Upper lobe of right lung (tissue), 1 donor: ENCODE measurements at places on chromosomes 11 and 22. TPM values are rescaled to one million over a fixed set of nuclear protein-coding genes. Genes with fewer than 3 reads are reported as not detected.

The TTC36 gene
- 1.9 TPM for total RNA-seq

The MIOX gene
- not detected for total RNA-seq

The CCDC157 gene
- total RNA-seq: 2.7 TPM

The GRM5 gene
- total RNA-seq: 0.06 TPM

The CSRP3 gene
- total RNA-seq: not detected

The SLC25A45 gene
- total RNA-seq: 11.5 TPM

The GAL gene
- not detected for total RNA-seq

The F2 gene
- total RNA-seq: not detected

DNA sequence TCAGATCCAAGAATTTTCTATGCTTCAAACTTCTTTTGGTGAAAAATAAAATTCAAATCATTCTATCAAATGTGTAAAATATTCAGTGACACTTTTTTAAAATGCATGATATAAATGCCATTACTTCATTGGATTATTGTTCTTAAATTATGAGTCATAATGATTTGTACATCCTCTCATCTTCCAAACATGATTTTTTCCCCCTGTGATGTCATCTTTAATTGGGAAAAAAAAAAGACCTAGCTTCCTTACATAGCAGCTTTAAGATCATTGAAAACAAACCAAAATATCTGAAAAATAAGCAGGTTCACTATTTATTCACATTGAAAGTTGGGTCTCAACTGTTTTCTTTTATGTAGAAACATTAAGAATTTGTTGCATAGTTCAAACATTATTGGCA lies 1549.4 kb downstream of the LRRC4C start:
- no peak for DNase-seq

DNA sequence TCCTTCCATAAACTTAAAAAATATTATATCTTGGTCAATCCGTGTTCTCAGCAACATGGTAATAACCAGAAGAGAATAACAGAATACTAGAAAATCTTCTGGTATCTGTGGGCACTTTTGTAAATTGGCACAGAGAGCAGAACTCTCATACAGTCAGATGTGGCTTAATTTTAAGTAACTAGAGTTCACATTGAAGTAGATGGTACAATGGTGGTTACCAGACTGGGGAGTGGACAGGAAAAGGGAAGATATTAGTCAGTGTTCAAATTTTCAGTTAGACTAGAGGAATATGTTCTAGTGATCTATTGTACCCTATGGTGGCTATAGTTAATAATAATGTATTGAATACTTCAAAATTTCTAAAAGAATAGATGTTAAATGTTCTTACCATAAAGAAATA lies 6.9 kb downstream of the OR52H1 start:
- no peak for DNase-seq

DNA sequence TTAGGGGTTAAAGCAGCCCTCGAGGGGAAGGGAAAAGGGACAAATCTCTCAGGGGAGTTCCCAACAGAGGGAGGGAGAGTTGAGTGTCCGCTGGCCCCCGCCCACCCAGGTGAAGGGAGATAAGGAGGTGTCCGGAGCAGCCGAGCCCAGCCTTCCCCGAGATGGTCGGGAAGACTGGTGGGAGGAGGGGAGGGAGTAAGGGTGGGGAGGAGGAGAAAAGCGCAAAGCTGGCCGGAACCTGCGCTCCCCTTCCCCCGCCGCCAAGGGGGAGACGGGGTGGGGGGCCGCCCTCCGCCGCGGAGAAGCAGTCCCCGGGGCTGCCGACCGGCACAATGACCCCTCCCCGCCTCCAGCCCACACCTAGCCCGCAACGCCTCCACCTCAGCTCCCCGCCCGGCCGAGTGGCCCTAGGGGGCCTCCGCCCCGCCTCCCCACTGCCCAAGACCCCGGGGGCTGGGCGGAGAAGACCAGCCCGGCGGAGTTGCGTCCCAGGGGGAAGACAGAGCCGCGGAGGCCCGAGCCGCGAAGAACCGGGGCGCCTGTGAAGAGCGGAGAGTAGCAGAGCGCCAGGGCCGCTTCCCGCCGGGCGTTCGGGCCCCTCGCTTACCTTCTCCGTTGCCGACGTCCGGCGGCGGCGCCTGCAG lies 479 bp downstream of the RSF1 start:
- peak; percentile 76 for DNase-seq

DNA sequence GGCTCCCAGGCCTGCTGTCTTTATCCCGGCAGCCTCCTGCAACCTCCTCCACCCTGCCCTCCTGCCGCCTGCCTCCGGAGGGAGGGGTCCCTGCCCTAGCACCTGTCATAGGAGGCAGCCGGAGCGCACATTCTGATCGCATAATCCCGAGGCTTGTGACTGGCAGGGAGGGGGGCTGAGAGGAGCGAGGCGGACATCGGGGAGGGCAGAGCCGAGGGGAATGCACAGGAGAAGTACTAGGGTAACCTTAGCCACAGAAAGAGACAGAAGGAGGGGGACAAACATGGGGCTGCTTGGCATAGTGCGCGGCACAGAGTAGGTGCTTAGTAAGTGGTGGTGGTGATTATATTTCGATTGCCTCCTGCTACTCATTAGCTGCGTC lies 9.2 kb upstream of the ALX4 start:
- DNase-seq: peak; percentile 62

GRCh38 chr11:119488256-119488995 lies 65.5 kb upstream of the THY1 start:
- no peak for DNase-seq

DNA sequence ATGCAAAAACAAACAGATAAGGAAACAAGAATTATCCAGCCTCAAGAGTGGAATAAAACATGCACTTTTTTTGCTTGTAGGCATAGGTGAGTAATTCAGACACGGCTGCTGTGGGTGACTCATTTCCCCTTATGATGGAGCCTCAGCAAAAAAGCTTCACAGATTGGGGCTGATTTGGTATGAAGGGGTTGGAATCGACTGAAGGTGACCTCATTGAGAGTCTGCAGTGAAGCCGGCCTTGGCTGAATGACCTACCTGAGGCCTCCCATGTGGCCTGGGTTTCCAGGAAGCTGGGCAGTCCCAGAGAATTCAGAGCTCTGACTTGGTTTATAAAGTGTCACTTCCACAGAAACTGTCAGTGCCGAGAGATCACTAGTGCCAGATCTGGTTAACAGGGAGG lies 34.2 kb upstream of the VPREB1 start:
- DNase-seq: no peak

GRCh38 chr11:46543564-46543963 lies 50.3 kb downstream of the AMBRA1 start:
- DNase-seq: no peak

DNA sequence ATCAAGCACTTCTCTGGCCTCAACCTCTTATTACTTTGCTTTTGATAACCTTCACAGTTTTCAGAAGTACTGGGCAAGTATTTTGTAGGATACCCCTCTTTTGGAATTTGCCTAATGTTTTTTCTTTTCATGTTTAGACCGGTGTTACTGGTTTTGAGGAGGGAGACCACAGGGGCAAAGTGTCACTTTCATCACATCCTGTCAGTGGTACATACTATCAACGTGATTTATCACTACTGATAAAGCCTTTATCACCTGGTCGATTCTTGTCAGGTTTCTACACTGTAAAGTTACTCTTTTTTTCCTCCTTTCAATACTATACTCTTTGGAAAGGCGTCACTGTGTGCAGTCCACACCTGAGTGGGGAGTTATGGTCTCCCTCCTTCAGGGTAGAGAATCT lies 26.7 kb downstream of the QSER1 start:
- no peak for DNase-seq

- DNase-seq: no peak
These were observed 7.1 kb downstream of the DCHS1 start for GRCh38 chr11:6648501-6648900.

DNA sequence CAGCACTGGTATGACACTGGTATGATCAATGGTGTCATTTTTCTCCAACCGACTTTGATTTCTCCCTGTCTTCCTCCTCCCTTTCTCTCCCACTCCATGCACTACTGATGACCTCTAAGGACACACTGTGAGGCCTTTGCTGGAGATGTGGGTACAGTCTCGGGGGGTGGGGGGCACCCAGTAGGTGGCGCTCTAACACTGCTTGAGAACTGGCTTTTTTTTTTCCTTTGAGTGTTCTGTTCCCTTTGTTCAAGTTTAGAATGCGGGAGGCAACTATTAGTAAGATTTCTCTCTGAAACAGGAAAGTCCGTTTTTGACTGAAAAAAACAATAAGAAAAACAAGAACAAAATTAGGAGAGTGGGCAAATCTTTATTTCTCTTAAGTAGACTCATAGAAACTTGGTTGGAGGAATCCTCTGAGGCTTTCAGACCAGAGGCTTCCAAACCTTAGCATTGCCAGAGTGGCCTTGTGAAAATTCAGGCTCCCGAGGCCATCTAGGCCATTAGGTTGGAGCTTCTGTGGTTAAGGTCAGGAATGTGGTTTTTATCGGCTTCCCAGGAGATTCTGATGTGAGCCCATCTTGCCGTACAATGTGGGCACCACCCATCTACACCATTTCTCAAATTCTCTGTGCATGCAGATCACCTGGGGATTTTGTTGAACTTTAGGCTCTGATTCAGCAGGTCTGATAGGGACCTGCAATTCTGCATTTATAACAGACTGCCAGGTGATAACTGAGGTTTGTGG lies 43.2 kb downstream of the PANX1 start:
- no peak for DNase-seq

DNA sequence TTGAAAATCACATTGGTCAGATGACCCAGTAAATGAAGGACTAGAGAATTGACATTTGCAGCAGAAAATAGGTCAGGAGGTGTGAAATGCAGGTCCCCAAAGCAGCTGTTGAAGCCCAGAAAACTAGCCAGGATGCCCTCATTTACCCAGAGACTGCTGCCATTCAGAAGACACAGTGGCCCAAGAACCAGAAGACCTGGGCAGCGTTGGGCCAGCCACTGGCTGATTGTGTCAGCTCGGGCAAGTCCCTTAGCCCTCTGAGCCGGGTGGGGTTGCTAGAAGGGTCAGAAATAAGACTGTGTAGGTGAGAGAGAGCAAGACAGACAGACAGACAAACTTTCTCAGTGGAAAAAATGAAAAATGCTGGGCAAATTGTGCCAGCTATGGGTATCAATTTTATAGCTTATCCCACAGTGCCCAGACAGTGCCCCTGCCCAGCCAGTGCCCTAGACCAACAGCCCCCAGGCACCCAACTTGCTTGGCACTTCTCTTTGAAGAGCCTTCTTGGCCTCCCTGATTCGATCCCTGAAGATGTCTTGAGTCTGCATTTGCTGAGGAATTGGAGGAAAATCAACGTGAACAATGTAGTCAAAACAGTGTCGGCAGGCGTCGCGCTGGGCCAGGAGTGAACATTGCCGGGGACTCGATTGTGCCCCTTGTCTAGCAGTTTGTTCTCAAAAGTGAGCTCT lies 198.3 kb downstream of the MN1 start:
- no peak for DNase-seq

DNA sequence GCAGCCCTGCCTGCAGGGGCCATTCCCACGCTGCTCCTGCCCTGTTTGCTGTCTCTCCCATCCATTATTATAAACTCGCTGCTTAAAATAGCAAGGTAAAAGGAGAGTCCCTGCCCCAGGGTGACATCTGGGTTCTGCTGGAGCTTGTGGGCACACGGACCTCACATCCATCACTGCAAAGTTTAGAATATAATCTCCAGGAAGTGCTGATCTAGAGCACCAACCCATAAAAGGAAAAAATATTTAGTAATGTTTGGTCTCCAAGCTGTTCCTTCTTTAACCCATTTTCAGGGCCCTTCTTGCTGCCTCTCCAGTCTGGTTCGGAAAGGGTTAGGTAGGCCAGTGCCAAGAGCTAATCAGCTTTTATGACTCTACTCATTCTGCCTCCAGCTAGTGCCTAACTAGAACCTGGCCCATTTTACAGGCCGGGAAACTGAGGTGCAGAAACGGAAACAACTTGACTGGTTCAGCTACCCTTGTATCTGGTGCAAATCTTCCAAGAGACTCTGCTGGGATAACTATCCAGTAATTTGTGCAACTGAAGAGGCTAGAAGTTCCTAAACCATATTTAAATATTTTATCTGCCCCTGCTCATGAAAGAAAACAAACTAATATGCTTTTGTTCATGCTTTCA lies 37.5 kb downstream of the IRAG1 start:
- peak; percentile 16 for DNase-seq

GRCh38 chr22:37758694-37759093 lies 49.0 kb upstream of the GCAT start:
- no peak for DNase-seq

GRCh38 chr11:116261606-116262005 lies 511.2 kb downstream of the BUD13 start:
- DNase-seq: no peak

DNA sequence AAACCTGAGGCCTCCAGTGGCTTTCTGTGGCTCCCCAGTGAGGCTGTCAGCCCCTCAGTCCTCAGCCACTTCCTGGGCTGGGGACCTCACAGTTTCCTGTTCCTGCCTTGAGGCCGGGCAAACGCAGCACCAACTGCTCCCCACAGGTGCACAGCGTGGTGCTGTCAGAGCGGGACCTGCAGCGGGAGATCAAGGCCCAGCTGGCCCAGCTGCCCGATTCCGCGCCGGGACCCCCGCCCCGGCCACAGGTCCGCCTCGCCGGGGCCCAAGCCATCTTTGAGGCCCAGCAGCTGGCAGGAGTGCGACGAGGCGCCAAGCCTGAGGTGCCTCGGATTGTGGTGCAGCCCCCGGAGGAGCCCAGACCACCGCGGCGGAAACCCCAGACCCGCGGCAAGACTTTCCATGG lies 5.4 kb downstream of the TBC1D10C start:
- no peak for DNase-seq

DNA sequence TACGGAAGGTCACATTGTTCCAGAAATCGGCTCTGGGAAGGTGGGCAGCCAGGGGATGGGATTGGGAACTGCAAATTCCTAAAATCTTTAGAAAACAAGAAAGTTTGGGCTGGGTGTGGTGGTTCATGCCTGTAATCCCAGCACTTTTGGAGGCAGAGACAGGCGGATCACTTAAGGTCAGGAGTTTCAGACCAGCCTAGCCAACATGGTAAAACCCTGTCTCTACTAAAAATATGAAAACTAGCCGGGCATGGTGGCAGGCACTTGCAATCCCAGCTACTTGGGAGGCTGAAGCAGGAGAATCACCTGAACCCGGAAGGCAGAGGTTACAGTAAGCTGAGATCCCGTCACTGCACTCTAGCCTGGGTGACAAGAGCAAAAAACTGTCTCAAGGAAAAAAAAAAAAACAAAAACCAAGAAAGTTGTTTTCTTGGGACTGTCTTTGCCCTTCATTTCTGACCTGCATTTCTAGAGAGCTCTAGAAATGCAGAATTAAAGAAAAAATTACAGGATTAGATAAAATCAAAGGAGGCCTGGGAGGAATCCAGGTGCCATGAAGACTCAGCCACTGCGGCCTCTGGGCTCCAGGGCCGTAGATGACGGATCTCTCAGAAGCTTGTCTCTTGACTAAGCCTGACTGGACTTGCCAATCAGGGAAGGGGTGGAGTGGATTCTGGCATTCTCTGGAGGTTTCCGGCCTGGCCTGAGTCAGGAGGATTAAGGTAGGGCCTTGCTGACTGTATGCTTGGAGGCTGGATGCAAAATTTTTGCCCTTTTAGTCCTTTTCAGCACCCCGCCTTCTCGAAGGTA lies 5.3 kb upstream of the MALAT1 start:
- DNase-seq: peak; percentile 77
